NCI-H1092 (cell line): ENCODE measurements at places on chromosomes 5 and 9.
A peak's percentile ranks its signal among the peaks of the same experiment; 100 is the strongest.

- DNase-seq = no peak
These were observed 39.8 kb upstream of the PITX1 start for GRCh38 chr5:135073761-135074345.

GRCh38 chr5:84718377-84718776 lies 333.7 kb upstream of the EDIL3 start:
- DNase-seq = no peak

- DNase-seq = no peak
These were observed 1.1 kb upstream of the CCDC187 start for GRCh38 chr9:136304981-136305380.

GRCh38 chr5:128579093-128579492 lies 41.0 kb upstream of the FBN2 start:
- no peak for DNase-seq

- DNase-seq = no peak
These were observed 49.6 kb upstream of the RXRA start for GRCh38 chr9:134276453-134277245.

GRCh38 chr9:126376311-126377175 lies 49.9 kb downstream of the MVB12B start:
- no peak for DNase-seq

DNA sequence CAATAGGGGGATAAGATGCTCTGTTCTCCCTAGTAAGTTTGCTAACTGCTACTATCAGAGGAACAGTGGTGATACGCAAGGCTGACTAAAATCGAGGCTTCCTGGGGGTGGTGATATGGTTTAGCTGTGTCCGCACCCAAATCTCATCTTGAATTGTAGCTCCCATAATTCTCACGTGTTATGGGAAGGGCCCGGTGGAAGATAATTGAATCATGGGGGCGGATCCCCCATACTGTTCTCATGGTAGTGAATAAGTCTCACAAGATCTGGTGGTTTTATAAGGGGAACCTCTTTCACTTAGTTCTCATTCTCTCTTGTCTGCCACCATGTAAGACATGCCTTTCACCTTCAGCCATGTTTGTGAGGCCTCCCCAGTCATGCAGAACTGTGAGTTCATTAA lies 135.1 kb downstream of the LHFPL2 start:
- DNase-seq = no peak

DNA sequence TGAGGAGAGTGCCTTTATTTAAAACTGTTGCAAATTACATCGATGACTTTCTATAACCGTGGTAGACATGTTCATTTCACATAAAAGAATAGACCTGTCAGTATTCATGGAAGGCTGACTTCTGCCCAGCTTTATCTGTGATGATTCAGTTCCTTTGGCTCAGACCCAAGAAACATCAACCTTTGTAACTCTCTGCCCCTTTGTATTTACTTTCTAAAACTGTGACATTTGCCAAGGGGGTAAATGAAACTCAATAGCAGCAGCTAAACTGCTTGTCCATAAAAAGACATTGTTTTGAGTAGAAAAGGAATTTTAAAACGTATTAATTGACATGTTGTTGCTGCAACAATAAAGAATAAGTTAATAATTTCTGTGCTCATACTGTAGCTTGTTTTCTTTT lies 137.8 kb upstream of the ANKH start:
- DNase-seq = peak; percentile 13

DNA sequence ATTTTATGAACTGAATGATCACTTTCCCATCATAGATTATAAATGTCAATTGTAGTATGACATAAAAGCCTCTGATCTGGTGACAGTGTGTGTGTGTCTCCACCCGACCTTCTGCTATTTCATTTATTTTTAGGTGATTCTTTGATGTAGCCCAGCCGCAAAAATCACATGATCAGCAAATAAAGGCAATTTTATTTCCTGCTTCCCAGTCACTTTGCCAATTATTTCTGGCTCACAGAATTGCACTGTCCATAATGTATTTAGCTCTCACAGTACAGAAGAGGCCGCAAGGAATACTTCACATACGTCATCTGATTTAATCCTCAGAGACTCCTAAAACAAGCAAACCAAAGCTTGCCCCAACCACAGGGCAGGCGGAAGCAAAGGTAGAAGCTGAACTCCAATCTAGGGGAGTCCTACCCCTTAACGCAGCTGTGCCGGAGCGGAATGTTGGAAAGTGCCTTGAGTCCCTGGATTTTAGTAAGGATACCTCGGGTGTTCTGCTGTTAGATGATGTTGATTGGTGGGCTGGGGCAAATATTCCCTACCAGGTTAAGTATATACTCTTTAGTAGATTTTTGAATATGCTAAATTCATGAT lies 384.0 kb upstream of the IRX4 start:
- no peak for DNase-seq

GRCh38 chr5:113804264-113804663 lies 290.8 kb downstream of the YTHDC2 start:
- no peak for DNase-seq

GRCh38 chr5:116144103-116144502 lies 59.3 kb downstream of the COMMD10 start:
- no peak for DNase-seq

DNA sequence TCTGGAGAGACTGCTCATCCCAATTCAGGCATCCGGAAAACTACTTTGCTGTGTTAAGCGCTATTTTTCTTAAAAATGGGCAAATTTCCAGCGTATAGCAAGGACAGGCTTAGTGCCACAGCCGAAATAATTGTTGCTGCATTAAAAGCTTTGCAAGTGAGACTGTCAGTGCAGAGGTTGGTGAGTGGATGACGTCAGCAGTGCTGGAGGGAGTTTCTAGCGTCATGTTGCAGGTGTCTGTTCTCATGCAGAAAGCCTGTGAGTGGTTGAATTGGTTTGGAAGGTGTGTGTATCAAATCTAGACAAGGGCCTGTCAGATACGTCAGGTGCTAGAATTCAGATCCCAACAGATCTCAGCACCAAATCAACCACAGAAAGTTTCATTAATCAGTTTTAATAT lies 204.4 kb downstream of the TRIO start:
- DNase-seq = no peak

DNA sequence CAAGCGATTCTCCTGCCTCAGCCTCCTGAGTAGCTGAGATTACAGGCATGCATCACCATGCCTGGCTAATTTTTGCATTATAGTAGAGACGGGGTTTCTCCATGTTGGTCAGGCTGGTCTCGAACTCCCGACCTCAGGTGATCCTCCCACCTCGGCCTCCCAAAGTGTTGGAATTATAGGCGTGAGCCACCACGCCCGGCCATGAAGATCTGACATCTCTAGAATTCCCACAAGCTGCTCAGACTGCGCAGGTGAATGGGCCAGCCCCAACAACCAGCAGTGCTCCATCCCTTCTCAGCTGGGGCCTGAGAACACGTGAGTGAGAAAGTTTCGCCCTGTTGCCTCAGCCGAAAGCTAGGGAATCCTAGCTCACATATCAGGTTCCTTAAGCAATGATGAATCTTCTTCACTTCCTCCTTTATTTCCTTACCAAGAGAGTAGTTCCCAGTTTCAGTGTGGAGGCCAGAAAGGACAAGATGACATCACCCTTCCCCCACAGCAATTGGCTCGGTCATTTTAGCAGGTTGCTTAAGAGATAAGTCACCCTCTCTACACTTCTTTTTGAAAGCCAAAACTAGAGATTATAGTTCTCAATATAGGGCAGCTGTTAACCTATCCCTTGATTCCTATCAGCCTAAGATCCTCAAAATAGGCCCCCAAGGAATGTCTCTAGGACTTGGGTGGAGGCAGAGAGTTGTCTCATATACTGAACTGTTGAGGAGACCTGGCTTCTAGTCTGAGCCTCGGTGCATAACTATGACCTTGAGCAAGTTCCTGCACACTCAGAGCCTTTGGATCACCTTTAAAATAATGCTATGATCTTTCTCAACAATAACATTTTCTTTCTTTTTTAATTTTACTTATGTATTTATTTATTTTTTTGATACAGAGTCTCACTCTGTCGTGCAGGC lies 23.9 kb upstream of the PPP2CA start:
- no peak for DNase-seq

- no peak for DNase-seq
These were observed 2.0 kb upstream of the AKNA start for GRCh38 chr9:114389612-114390368.

GRCh38 chr9:134325813-134326723 lies at the start of gene RXRA:
Gene RXRA, plus strand, starts transcription at chr9:134326455. Its CDS starts 177 bp downstream, at chr9:134326632.
- DNase-seq = peak; percentile 50

GRCh38 chr5:80509362-80509761 lies 21.5 kb downstream of the FAM151B start:
- DNase-seq = no peak

DNA sequence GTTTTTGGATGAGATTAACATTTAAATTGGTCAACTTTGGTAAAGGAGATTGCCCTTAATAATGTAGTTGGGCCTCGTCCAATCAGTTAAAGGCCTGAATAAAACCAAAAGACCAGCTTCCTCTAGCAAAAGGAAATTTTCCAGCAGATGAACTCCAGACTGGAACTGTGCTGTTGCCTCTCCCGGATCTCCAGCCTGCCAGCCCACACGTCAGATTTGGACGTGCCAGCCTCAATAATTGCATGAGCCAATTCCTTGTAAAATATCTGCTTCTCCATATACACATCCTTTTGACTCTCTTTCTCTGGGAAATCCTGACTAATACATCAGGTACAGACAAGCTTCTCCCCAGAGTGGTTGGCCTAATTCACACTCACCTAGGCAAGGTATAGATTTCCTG lies 175.8 kb upstream of the ADCY2 start:
- no peak for DNase-seq

GRCh38 chr9:6198251-6198650 lies 17.4 kb upstream of the IL33 start:
- no peak for DNase-seq

GRCh38 chr5:80389580-80389979 lies 18.3 kb upstream of the ZFYVE16 start:
- no peak for DNase-seq

- DNase-seq = no peak
These were observed 143.0 kb downstream of the FGF1 start for GRCh38 chr5:142542906-142543305.

- no peak for DNase-seq
These were observed 48.1 kb downstream of the NSUN2 start for GRCh38 chr5:6584727-6585126.

DNA sequence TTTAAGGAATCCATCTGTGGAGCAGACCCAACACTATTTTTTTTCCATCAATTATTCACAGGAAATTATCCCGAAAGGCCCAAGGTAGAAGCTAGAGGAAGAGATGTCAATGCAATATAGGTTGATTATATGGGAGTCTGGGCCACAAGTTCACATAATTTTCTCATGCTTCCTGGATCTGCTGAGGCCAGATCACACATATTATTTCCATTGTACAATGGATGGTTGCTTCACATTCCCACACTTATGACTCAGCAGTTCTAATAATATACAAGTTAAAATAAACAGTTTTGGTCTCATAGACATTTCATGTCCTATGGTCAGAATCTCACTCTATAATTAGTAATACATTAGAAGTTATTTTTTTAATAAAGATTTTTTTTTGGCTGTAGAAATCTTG lies 66.0 kb upstream of the PTPRD start:
- DNase-seq = no peak
